ENCODE measurements at places on chromosomes 3 and 15.

DNA sequence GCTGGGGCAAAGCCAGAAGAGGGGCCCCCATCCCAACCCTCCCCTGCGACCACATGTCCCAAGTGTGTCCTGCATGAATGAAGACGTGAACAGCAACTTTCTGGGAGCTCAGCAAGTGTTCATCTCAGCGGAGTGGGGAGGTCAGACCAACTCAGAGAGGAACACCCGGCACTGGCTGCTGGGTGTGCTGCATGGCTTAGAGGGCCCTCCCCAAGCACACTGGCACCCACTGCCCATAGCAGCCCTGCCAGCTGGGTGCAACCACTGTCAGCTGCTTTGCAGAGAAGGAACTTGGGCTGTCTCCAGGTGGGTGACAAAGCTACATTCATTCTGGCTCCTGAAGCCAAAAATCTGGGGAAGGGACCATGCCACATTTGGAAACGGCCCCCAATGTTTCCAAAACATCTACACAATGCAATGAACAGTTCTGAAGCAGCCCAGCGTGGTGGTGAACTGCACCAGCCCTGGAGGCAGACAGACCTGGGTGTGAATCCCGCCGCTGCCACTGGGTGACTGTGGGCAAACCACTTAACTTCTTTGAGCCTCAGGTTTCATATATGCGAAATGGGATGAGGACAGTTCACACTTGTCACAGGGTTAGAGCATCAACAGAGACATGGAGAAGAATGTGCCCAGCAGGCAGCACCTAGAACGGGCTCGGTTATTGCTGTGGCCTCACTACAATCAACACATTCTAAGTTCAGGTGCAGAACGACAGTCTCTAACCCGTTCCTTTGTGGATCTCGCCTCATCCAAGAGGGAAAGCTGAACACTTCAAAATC lies 145.4 kb downstream of the NUP210 start:
- DNase-seq = no peak

- no peak for DNase-seq
These were observed 820.8 kb downstream of the TBL1XR1 start for GRCh38 chr3:176376531-176376930.

DNA sequence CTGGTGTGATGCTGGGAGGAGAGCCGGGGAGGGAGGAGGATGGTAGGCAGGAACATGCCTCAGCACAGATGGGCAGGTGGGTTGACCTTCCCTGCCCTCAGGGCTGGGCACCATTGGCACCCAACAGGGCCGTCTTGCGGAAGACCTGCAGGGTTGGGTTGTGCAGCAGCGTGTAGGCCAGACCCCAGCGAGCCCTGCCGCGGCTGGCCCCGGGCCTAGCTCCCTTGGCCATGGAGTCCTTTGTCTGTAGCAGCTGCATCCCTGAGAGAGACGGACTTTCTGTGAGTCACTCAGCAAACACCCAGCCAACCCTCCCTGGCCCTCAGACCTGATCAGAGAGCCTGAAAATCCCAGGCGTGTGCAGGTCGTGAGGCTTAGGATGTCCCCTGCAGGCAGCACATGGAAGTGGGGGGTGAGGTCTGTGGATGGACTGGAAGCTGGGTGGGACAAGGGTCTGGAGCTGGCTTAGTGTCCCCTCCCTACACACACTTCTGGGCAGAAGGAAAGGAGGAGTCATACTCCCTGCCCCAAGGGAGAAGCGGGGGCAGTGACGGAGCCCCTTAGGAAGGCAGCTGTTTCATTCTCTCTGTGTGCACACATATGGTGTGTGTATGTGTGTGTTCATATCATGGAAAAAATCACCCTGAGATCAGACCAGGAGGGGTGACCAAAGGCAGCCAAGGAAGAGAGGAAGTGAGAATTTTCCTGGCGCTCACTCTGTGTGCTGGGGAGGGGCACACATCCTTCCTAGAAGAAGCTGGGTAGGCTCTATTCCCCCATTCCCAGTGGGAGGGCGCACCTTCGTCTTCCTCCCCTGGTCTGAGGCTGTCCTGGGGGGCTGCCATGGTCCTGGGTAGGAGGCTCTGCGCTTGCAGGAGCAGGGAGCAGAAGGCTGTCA lies 6.7 kb downstream of the ISLR start:
- DNase-seq = peak; percentile 66

GRCh38 chr15:33068511-33068990 lies 126.0 kb downstream of the FMN1 start:
- peak; percentile 41 for DNase-seq

GRCh38 chr3:18556503-18557135 lies 131.5 kb upstream of the SATB1 start:
- no peak for DNase-seq

DNA sequence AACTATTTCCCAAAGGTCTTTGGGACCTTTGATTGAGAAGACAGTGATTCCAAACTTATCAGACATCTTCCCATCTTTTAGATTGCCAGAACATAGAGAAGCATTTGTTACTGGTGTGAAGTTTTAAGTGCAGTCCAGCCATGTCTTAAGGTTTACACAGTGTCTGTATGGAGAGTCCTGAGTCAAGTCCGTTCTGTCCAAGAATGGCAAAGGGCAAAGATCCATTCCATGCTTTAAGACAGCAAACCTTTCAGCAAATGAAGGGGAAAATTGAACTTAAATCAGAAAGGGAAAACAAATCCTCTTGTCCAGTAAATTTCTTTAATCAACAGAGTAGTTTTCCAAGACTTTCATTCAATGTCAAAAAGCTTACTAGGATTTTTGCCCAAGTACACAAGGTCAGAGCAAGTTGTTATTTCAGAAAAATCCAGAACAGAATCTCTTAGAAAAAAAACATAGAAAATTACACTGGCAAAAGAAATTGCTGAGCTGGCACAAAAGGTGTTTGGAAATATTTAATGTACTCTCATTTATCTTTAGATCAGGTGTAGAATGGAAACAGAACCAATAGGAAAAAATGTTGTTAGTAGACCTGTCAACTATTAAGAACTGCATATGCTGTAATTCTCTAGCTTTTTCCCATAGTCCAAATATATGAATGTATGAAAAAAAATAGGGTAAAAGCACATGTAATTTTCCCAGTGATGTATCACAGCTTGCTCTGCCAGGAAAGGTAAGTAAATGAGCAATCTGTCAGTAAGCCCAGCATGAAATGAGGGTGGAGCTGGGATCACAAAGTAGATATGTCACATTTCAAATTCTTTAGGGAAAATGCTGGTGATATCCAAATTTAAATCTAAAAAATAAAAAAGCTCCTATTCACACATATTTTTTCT lies 1099.9 kb downstream of the TUSC7 start:
- no peak for DNase-seq

DNA sequence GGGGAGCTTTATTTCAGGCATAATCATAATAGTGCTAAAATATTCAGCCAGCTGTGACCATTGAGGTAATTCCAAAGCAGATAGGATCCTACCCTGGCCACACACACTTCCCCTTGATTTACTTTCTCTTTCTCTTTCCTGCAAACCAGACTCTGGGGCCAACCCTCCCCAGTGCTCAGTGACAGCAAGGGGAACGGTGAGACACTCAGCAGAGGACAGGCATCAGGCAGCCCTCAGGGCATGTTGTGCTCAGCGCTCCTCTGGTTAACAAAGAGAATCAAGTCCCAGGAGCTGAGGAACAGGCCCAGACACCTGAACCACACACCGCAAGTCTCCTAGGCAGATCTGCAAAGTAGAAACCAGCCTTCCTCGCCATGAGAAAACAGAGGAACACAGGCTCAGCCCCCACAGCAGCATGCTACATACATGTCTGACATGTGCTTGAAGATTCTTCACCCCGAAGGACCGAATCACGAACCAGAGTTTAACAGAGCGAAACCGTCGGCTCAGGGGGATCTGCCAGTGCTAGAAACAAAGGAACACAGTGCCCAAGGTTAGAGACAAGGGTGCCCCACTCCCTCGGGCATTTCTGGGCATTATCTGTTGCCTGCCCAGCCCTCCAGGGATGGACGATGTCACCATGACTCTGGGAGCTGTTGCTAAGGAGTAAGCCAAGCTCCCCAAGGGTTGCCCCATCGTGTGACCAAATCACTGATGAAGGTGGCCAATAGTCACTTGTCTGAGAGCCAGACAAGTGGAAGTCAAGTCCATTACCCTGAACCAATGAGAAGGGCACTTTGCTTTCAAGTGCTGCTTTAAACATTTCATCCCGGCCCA lies 17.5 kb downstream of the HDC start:
- DNase-seq = no peak

DNA sequence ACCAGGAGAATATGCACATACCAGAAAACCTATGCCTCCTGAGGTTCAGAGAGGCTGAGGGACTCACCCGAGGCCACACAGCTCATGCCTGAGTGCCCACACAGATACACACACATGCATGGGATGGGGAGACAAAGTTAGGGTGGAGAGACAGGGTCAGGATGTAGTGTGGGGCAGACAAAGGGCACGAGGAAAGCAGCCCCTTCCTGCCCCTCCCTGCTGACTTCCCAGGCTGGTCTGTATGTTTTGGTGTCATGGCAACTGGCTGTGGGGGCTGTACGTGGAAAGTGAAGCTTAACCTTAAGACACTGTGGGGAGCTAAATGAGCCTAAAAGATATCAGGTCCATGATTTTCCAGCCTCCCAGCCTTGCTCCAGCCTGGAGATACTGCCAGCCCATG lies 57.8 kb downstream of the EPHB3 start:
- DNase-seq = no peak

- DNase-seq = peak; percentile 98
These were observed 39.1 kb downstream of the KLF13 start for GRCh38 chr15:31365655-31366127.

DNA sequence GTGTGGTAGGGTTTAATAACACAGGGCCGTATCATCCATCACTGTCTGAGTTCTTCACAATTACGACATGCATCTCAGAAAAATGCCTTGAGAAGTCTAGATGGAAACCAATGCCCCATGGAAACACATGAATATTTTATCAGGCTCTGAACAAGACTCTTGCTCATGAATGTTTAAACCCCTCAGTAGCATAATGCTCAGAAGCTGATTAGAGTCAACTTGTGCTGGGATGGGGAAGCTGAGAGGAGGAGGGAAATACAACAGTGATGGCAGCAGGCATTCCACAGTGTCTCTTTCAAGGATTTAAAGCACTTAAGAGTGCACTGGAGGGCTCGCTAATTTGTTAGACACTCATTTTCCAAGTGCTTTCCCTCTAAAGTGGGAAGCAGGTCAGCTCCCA lies 3.8 kb downstream of the GPR156 start:
- DNase-seq = no peak

GRCh38 chr3:143596957-143597642 lies 251.2 kb downstream of the SLC9A9 start:
- DNase-seq = no peak

DNA sequence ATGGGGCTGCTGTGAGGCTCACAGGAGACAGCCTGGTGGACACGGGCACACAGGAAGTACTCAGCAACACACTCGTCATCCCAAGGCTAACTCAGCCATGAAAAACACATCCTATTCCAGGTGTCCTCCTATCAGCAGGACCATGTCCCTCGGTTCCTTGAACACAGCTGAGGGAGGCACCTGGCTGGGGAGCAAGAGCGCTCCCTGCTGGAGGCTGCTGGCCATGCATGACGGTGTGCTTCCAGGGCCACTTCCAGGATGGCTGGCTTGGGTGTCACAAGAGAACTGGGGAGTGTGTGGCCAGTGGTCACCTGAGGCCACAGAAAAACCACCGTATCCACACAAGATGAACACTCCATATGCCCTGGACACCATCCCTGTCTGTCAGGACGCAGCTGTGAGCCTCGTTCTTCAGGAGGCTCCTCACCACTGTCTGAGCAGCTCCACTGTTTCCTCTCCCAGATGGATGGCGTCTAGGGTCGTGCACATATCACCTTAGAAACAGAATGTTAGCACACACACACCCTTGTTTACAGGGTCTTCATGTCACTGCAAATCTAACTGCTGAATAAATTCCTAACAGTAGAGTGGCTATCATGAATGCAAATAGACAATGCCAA lies 31.0 kb downstream of the POC1A start:
- peak; percentile 86 for DNase-seq

DNA sequence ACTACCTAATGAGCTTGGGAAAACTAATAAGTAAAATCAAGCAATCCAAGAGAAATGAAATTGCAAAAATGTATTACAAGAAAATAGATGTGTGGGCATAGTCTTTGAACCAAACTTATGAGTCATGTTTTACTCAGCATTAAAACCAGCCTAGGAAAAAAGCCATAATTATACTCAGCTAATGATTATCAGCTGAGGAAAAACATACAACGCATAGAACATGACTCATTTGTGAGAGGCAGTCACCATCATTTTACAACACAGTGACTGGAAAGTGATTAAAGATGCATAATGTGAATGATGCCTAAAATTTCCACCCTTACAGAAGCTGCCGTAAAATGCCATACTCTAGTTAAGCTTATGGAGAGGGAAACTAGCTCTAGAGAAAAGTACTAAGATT lies 238.0 kb upstream of the EOMES start:
- no peak for DNase-seq

DNA sequence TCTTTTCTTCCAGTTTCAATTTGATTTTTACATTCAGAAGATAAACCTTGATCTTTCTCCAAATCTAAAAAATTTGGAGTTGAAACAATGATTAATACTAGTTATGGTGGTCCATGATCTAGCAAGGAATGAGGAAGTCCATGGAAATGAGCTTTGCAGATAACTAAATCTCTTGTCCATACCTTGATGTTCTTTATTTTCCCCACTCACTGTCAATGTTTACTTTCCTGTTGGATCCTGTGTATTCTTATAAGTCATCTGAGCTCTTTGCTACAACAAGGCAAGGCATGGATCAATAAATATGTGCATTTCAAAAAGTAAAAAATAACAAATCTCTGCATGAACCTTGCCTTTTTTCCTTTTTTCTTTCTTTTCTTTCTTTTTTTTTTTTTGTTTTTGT lies 6.2 kb upstream of the MYO1E start:
- no peak for DNase-seq

DNA sequence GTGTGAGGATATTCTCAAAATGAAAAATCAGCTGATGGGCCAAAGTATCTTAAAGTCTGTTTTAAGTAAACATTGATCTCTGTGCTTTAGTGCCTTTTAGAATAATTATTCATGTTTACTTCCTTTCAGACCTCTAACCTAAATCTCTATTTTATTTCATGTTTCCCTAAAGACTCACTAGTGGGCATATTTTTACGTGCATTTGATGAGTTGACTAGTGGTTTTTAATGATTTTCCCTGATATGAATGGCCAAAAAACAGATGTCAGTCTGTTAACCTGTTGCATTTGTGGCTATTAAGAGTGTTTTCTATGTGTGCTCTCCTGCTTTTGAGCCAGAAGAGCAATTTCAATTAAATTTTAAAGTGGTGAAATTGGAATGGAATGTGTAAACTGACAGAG lies 6.9 kb downstream of the FAIM start:
- DNase-seq = no peak

- DNase-seq = no peak
These were observed 92.6 kb upstream of the PLSCR4 start for GRCh38 chr3:146343551-146343950.

DNA sequence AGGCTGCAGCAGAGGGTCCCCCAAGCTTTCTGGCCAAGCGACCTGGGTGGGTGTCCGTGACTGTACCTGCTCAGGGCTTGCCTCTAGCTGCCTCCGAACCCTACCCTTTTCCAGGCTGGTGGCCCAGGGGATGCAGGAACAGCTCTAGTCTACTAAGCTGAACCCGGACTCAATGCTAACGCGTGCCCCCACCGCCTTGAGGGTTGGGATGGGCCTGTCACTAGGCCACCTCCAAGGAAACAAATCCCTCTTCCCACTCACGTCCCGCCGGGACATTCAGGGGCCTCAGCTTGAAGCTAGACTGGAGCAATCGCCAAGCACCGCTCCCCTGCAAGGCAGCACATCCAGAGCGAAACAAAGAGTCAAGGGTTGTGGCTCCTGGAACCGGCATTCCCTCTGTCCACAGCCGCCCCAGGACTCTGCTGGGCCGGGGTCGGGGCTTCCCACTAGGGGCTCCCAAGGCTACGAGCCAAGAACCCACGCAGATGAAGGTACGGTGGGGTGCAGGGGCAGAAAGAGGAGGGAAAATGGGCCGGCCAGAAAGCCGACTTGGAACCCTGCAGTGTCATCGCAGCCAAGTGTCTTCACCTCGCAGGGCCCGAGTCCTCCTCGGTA lies 2.9 kb downstream of the FBXL22 start:
- peak; percentile 32 for DNase-seq

Measured in left ventricle myocardium superior (tissue), 1 donor.